ENCODE measurements at places on chromosomes 16 and 17.

- DNase-seq, result no peak
Observed at GRCh38 chr17:49093131-49093530, 39.4 kb upstream of the B4GALNT2 start.

- no peak for DNase-seq
Observed at GRCh38 chr17:27430882-27431491, 25.3 kb upstream of the KSR1 start.

GRCh38 chr16:21190599-21190998 lies 20.8 kb downstream of the ZP2 start:
- no peak for DNase-seq

DNA sequence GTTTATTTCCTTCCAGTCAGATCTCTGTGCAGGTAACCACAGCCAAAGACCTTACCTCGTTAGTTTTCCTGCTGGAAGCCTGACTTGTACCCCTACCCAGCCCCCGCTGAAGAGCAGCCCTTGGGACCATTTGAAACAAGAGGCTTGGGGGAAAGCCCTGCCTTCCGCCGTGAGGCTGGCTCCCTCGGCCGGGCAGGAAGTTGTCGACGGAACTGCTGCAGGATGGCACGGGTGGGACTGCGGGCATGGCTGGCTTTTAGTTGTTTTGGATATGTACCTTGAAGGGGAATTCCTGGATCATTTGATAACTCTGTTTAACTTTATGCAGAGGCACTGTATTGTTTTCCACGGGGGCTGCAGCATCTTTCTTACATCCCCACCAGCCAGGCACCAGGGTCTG lies 49.0 kb upstream of the ENDOV start:
- DNase-seq, result no peak

DNA sequence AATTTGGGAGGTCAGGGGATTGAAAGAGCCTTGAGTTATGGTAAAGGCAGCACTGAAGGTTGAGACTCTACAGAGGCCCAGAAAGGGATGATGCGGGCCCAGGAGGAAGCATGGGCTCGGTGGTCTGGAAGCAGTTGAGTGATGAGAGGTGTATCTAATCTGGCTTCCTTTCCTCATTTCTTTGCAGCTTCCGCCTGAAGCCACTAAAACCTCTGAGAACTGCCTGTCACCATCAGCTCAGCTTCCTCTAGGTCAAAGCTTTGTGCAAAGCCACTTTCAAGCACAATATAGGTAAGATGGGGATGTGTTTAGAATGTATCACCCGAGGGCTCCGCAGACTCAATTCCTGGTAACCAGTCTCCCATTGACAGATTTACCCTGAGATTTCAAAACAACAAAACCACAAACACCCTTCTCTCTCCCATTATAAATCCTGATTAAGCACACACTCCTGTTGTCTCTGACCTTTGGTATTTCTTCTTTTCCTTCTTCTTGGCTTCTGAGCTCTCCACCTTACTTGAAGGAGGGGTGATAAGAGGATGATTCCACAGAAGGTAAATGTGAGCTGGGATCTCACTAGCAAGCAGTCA lies 21.2 kb downstream of the USP43 start:
- DNase-seq, result no peak

DNA sequence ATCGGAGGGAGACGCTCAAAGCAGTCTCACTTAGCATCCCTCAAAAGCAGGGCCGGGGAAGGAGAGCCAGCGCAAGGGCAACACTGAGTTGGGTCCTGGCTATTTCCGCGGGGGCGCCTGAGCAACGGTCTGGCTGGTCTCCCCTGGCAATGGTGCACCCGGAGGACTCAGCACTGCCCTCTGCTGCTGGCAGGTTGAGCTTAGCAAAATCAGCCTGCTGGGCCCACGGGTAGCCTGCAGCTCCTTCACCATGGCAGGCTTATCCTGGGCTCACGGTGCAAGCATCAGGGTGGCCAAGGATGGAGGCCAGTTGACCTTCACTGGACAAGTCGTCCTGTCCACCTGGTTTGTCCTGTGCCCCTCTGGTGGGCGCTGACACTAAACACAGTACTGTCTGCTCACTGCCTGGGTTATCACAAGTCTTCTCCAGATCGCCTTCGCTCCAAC lies 14.4 kb upstream of the ALDH3A1 start:
- DNase-seq, result no peak

DNA sequence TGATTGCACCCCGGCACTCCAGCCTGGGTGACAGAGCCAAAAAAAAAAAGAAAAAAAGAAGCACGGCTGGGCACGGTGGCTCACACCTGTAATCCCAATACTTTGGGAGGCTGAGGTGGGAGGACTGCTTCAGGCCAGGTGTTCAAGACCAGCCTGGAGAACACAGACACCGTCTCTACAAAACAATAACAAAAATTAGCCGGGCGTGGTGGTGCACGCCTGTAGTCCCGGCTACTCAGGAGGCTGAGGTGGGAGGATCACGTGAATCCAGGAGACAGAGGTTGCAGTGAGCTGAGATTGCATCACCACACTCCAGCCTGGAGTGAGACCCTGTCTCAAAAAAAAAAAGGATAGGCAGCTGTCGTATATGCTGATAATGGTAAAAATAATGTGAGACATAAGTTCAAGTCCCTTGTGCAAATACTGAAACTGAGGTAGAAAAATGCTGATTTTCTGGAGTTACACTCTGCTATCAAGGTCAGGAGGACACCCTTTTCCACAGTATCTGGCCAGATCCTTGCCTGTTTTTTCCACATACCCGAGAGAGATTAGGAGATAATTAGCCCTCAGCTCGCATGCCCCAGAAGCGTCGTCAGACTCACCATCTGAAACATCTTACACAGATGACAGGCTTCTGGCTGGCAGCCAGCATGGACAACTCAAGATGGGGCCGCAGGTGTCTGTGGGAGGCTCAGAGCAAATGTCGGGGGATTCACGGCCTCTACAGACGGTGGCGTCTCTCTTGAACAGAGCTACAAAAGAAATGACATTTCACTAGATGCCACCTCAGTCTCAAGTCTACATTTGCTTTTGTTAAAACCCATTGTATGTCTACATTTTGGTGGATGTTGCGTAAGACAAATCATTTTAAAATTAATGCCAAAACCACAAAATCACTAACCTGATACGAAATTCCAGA lies 36.8 kb downstream of the WDR45B start:
- no peak for DNase-seq

GRCh38 chr16:73610605-73611156 lies 562.8 kb upstream of the ZFHX3 start:
- DNase-seq, result no peak

Measured in smooth muscle cell of the brain vasculature (primary cell).